K562 (cell line): ENCODE measurements at places on chromosomes 3 and 15.
A peak's percentile ranks its signal among the peaks of the same experiment; 100 is the strongest.

GRCh38 chr3:142097099-142097843, 52.1 kb downstream of the TFDP2 start:
- DNase-seq = no peak

GRCh38 chr15:67468416-67468815, 52.5 kb upstream of the C15orf61 start:
- DNase-seq = no peak

- DNase-seq = peak; percentile 47
Measured at GRCh38 chr15:58453931-58454793, 22.4 kb downstream of the LIPC start.

DNA sequence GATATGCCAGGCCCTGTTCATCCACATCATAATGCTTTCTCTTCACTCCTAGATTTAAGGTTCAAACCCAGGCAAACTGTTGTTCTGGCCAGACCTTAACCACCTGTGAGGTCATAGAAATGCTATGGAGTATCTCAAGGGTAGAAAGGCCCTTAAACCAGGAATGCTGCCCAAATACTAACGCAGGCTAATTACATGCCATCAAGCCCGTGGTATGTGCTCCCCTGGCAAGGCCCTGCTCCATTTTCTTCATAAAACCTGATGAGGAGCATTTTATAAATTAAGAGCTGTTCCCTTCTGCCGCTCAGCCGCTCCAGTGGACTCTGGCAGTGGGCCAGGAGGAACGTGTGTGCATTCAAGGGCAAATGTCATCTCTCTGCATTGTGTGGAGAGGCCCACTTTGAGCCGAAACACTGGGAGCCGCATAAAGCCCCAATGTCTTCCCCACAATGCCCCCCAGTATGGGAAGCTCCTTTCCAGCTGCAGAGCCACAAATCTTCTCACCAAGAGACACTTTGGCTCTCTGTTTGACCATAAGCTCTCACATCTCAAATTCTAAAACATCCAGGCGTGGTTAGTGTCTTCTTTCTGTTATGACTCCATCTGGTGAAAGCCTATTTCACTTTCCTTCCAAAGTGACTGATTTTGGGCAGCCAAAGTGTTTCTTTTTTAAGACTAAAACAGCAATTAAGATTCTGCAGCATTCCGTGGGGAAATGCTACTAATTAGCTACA, 210.8 kb upstream of the NR2E3 start:
- no peak for DNase-seq

DNA sequence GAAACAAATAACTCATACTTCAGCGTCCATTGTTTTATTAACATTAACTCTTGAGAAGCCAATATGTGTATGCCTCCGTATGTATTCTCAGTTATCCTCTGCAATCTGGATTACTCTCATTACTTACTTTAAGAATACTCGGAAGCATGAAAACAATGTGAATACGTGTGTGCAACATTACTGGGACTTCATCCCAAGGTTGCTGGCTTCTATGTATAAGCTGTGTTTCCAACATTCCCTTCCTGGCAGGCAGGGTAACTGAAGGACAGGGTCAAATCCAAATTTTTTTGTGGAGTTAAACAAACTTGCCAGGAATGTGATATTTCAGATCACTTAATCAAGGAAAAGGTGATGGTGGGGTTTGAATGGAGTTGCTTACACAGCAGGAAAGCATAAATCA, 34.5 kb upstream of the NR1I2 start:
- no peak for DNase-seq

GRCh38 chr3:89113893-89114840, 6.7 kb downstream of the EPHA3 start:
- DNase-seq = no peak

DNA sequence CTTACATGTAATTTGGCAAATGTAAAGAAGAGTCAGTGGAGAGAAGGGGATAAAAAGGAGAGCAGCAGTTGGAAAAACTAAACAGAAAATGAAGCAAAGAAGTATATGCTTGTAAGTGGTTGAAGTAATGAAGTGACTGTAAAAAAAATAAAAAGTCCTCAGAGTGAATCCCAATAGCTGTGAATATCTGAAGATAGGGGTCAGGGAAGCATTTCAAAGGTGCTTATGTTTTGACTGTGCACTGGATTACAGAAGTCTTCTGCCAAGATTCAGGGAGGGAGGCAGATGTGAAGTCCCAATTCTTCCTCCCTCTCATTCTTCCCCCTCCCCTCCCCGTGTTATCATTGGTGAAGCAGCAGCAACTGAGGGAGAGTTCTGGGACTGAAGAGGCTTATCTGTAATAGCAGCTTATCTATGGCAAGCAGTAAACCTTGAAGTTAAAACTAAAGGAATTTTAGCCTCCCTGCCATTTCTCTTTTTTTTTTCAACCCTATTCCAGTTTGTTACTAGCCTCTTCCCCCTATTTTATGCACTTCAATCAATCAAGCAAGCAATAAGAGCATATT, 597.9 kb downstream of the IGSF11 start:
- peak; percentile 30 for DNase-seq

DNA sequence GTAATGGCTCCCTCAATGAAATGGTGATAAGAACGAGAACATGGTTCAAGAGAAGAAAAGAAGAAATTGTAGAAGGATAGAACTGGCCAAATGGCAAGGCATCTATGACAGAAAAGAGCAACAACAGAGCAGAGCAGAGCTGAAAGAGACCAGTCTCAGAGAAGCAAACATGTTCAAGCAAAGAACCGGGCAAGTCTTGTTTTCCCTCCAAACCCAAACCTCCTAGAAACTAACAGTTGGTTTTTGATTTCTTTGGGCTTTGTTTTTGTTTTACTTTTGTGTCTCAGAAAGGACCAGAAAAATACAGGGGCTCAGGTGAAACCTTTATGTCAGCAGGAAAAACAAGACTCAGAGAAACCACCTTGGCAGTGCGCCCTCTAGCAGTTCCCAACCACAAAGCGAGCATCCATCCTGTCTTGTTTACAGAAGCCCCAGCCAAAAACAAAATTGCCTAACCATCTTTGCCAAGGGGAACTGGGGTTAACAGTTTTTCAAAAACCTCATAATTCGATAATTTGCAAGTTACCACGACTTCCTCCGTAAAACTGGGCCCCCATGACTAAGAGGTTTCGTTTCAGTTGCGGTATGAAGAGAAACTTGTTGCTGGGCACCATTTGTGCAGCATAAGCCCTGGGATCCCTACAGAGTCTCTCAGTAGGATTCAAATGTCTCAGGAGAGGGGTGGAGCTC, 159.2 kb upstream of the SLC24A5 start:
- no peak for DNase-seq

GRCh38 chr3:48996640-48997039, 6.6 kb downstream of the P4HTM start:
- DNase-seq = no peak

DNA sequence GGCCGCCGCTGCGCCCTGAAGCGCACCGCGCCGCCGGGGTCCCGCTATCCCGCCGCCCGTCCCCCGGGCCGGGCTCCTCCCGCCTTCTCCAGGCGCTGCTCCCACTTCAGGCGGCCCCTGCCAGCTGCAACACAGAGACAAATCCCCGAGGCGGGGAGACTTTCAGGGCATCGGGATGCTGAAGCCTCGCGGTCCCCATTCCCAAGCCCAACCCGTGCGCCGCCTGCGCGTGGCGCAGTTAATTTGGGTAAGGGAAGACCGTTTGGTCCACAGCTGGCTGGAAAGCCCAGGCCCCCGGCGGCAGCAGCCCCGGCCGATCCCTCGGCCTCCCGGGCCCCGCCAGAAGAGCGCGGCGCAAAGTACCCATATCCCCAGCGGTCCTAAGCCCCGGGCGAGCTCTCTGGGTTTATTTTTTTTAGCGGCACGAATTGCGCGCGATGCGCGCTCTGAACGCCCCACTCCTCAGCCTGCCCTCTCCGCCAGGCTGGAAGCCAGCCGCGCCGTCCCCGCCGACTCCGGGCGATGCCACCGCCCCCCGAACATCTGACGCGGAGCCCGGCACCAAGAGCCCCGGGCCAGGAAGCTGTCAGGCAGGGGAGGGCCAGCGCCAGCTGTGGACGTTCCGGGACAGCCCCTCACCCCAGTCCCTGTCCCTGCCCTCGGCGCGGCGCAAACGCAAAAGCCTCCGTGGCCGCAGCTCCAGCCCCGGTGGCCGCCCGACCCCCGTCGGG, 517 bp downstream of the FBN1 start:
- DNase-seq = no peak

DNA sequence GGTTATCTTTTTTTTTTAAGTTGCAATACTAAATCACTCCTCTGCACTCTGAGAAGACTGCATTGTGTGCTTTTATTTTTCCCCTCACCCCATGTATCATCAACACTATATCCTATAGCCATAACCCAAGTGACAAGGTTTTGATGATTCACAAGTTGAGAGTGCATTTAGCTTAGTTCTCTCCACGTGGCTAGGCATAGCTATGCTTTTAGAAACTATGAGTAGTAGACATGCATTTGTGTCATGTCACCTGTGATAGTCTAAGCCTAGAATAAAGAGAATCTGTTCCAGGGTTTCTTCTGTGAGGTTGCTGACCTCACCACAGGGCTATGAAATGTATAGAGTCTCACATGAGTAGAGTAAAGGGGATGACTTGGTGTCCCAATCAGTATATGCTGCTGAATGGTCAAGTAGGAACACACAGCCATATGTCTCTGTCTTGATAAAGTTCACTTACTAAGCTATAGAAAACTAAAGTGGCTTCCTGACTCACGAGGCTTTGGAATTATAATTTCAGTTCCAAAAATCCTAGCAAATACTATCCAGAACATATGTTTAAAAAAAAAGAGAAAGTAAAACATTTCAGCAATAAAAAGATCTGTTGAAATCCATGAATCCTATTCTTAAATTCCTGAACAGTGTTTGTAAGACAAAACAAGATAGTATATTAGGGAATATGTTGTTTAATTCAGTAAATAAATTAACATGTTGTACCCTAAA, 206.3 kb downstream of the LSAMP start:
- DNase-seq = no peak

DNA sequence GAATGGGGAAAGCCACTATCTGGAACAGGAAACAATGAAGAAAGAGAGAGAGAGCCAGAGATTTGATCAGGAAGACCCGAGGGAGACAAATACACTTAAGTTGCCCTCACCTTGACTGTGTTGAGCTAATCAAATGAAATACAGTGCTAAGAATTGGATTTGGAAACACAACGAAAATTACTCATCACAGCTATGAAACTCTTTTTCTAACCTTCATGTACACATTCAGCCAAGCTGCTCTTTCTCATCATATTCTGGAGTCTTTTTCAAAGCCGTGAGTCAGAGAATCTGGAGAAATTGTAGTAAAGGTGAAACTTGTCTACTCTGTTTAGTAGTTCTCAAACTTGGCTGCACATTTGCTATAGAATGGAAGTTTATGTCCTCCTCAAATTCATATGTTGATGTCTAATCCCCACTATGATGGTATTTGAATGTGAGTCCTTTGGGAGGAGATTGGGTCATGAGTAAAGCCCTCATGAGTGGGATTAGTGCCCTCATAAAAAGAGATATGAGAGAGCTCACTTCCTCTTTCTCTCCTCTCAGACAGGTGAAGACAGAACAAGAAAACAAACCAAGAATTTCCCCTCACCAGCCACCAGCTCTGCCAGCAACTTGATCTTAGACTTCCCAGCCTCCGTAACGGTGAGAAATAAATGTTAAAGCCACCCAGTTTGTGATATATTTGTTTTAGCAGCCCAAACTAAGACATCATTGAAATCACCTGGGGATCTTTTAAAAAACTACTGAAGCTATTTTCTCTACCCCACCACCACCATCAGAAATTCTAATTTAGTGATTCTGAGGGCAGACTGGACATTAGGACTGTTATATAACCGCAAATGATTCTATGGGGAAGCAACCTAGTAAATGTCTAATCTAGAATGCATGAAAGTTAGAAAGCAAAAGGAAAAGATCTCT, 143.6 kb upstream of the GRM7 start:
- no peak for DNase-seq

DNA sequence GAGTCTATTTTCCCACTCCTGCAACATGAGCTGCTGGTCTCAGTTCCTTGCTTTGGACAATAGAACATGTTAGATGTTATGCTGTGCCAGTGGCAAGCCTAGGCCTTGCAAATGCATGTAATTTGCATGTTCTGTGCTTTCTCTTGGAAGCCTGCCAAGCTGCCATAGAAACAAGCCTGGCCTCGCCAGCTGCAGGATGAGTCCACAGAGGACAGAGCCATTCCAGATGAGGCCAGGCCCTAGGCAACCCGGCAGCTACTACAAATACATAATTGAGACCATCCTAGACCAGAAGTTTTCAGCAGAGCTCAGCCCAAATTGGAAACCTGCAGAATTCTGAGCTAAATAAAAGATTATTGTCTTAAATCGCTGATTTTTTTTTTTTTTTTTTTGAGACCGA, 39.6 kb downstream of the TRIM69 start:
- no peak for DNase-seq

- peak; percentile 21 for DNase-seq
Measured at GRCh38 chr15:31025996-31026395, 34.6 kb upstream of the MTMR10 start.

GRCh38 chr3:188916934-188917401, 254.8 kb upstream of the TPRG1 start:
- no peak for DNase-seq

DNA sequence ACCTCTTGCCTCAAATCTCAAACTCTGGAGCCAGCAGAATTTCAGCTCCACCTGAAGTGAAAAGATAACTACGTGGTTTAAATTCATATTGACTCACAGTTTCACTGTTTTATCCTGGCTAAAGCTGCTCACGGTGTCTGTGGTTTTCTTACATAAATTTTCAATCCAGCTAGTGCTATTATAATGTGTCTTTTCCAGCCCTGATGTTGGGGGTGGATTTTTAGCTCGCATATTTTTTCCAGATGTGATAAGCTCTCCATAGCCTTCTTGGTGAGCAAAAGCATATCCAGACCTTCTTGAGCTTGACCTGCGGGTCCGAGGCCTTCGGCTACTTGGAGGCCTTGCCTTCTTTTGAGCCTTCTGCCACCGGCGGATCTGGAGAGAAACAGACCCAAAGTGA, 239.3 kb downstream of the DTWD1 start:
- no peak for DNase-seq

DNA sequence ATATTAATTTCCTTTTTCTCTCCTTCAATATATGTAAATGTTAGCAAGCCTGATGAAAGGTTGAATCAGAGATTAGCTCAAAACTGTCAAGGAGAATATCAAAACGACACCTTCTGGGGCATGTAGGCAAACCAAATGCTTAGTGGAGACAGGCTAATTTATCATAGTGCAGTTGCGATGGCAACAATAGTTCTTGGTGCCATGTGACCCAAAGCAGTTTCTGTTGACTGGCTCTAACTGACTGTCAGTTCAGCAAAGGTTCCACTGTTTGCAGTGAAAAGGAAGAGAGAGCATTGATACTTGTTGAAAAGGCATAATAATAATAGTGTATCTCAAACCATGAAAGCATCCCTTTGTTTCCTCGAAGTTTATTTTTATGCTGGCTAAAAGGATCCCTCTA, 513.9 kb downstream of the NLGN1 start:
- no peak for DNase-seq
